ENCODE measurements at places on chromosomes 12 and 14. TPM values are rescaled to one million over a fixed set of nuclear protein-coding genes. Genes with fewer than 3 reads are reported as not detected.

Gene SCNN1A
- total RNA-seq = 1.3 TPM

- no peak overlapping the region for H3K27ac ChIP-seq
- no peaks in the 10 kb centered on the region for H3K36me3 ChIP-seq
- no peaks in the 10 kb centered on the region for H3K4me1 ChIP-seq
- H3K4me3 ChIP-seq = no peak overlapping the region
- DNase-seq = no peak
Measured at GRCh38 chr12:40921563-40922163, 229.4 kb downstream of the CNTN1 start.

DNA sequence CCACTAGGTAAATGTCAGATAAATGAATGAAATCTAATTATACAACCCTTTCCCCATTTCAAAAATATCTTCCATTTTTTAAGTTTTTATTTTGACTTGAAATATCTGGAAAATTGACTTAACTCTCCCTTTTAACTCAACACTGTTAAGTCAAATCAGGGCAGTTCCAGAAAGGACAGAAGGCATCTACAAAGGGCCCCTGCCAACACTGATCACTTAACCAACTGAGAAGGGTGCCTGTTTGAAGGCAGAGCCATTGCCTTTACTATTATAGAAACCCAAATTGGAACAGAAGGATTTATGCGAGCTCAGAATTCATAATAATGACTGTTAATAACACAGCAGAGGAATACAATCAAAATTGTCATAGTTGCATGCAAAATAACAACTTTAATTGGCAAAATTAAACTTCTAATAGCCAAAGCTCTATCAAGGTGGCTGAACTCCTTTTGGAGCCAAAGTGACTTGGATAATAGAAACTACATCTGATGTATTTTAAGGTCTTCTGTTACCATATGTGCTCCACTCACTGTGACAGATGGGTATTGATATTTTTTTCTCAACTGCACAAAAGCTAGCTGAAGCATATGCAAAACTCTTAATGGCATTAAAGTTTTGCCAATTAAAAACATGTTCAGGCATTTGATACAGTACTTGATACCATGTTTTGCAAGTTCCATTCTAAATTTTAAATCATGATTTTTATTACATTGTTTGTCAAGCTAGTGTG is 383.8 kb downstream of the NOVA1 start:
- H3K4me1 ChIP-seq = no peaks in the 10 kb centered on the region
- DNase-seq = no peak

DNA sequence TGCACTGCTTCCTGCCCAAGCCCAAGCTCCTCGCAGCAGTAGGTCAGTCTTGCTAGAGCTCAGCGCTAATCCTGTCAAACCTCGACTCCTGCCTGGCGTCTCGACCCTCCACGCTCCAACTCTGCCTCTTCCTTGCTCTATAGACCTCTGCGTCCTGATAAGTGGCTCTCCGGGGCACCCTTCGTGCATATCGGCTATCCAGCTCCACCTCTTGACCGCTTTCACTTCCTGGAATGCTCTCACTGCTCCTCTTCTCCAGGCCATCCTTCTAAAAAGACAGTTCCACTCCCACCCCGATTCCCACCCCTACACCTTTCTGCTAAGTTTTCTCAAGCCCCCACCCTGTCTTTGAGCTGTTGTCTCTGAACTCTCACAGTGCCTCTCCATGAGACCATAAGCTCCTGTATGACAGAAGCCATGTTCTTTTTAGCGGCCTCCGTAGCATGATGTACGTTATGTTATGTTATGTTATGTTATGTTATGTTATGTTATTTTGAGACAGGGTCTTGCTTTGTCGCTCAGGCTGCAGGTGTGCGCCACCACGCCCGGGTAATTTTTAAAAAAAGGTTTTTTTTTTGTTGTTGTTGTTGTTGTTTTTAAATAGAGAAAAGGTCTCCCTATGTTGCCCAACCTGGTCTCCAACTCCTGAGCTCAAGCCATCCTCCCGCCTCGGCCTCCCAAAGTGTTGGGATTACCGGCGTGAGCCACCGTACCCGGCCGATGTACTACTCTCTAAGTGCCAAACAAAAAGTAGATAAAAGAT is 601 bp downstream of the COX14 start:
- H3K4me1 ChIP-seq = peaks cover 46% of the 10 kb centered on the region
- DNase-seq = no peak
- H3K4me3 ChIP-seq = peak overlapping the region; percentile 93
- peaks cover 31% of the 10 kb centered on the region for H3K36me3 ChIP-seq
- H3K27me3 ChIP-seq = no peaks in the 10 kb centered on the region

DNA sequence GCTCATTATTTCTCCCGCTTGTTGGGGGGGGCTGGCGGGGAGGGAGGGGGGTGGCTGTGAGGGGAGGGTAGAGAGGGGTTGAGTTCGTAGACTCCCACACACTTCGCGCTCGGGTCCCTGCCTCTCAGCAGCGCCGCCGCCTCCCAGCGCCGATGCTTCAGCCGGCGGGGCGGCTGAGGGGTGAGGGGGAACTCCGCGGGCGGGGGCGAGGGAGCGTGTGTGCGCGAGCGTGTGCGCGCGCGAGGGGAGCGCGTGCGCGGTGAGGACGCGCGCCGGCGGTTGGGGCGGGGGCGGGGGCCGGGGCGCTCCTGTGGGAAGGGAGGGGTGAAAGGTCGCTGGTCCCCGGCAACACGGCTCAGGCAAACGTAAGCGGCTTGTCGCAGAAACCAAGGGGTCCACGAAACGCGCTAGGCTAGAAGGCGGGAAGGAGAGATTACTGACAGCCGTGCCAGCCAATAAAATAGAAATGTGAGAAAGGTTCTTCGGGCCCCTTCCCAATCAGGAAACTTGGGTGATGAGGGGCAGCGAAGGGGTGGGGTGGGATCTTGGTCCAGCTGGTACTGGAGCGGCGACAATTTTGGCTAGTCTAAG is 343 bp upstream of the NOVA1 start:
- no peak overlapping the region for H3K27ac ChIP-seq
- H3K4me1 ChIP-seq = no peaks in the 10 kb centered on the region
- H3K36me3 ChIP-seq = no peaks in the 10 kb centered on the region
- H3K4me3 ChIP-seq = no peak overlapping the region
- no peak for DNase-seq

Gene OVCH1
- not detected for total RNA-seq

Gene TROAP
- 79.5 TPM for total RNA-seq

GRCh38 chr12:131204416-131205274 is 250.9 kb downstream of the ADGRD1 start:
- no peaks in the 10 kb centered on the region for H3K27me3 ChIP-seq
- peak; percentile 2 for DNase-seq
- no peak overlapping the region for H3K27ac ChIP-seq
- no peak overlapping the region for H3K4me3 ChIP-seq

Gene MMP17
- total RNA-seq = 1.1 TPM

Gene TXNDC16
- total RNA-seq = 8.8 TPM

Gene PROX2
- total RNA-seq = not detected

Gene FOXG1
- total RNA-seq = not detected

GRCh38 chr12:21300632-21301031 is 34.1 kb downstream of the SLCO1A2 start:
- H3K4me3 ChIP-seq = no peak overlapping the region
- peaks cover 3% of the 10 kb centered on the region for H3K27me3 ChIP-seq
- H3K4me1 ChIP-seq = peaks cover 7% of the 10 kb centered on the region
- H3K36me3 ChIP-seq = no peaks in the 10 kb centered on the region
- DNase-seq = no peak
- H3K27ac ChIP-seq = no peak overlapping the region

GRCh38 chr12:110766311-110767154 is 23.8 kb upstream of the PPP1CC start:
- peaks cover 6% of the 10 kb centered on the region for H3K4me1 ChIP-seq
- no peaks in the 10 kb centered on the region for H3K36me3 ChIP-seq
- no peak overlapping the region for H3K27ac ChIP-seq

DNA sequence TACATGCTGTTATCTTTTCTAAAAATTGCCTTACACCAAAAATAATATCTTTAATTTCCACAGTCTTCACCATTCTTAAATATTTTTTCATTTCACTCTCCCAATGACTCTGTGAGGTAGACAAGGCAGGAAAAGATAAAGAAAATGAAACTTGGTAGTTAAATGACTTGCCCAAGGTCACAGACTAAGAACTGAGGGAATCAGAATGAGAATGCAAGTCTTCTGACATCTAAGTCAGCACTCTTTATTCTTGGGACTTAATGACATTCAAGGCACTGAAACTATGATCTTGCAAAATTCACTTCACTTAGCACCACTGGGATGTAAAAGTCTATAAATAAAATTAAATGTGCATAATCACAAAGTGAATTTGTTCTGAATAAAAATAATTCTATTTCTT is 104.5 kb downstream of the SLC2A13 start:
- H3K4me3 ChIP-seq = no peak overlapping the region
- no peak for DNase-seq
- H3K27ac ChIP-seq = no peak overlapping the region
- peaks cover 3% of the 10 kb centered on the region for H3K4me1 ChIP-seq
- peaks cover 11% of the 10 kb centered on the region for H3K36me3 ChIP-seq
- H3K27me3 ChIP-seq = no peaks in the 10 kb centered on the region

DNA sequence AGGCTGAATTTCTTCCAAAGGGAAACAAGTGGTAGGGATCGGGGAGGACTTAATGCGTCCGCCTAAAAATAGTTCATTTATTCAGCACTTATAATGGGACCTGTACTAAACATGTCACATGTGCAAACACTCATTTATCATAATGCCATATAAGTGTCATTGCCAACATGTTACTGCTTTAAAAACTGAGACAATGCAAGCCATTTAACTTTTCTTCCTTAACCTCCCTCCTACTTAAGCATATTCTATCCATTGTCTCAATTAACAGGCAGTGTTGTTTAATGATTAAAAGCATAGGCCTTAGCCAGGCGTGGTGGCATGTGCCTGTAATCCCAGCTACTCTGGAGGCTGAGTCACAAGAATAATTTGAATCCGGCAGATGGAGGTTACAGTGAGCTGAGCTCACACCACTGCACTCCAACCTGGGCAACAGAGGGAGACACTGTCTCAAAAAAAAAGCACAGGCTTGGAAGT is 13.5 kb upstream of the SCFD1 start:
- peaks cover 49% of the 10 kb centered on the region for H3K36me3 ChIP-seq
- no peak for DNase-seq
- H3K27ac ChIP-seq = no peak overlapping the region
- H3K4me1 ChIP-seq = no peaks in the 10 kb centered on the region
- no peaks in the 10 kb centered on the region for H3K27me3 ChIP-seq
- no peak overlapping the region for H3K4me3 ChIP-seq

- peaks cover 70% of the 10 kb centered on the region for H3K36me3 ChIP-seq
- H3K4me1 ChIP-seq = no peaks in the 10 kb centered on the region
- no peaks in the 10 kb centered on the region for H3K27me3 ChIP-seq
- H3K27ac ChIP-seq = no peak overlapping the region
- no peak overlapping the region for H3K4me3 ChIP-seq
Measured at GRCh38 chr14:73173092-73173735, 36.9 kb downstream of the PSEN1 start.

Gene RHOJ
- total RNA-seq = not detected

Gene CCDC177
- not detected for total RNA-seq

GRCh38 chr12:17137396-17137795 is 531.4 kb upstream of the LMO3 start:
- H3K36me3 ChIP-seq = no peaks in the 10 kb centered on the region
- H3K4me1 ChIP-seq = no peaks in the 10 kb centered on the region
- no peaks in the 10 kb centered on the region for H3K27me3 ChIP-seq
- H3K4me3 ChIP-seq = no peak overlapping the region
- DNase-seq = no peak

DNA sequence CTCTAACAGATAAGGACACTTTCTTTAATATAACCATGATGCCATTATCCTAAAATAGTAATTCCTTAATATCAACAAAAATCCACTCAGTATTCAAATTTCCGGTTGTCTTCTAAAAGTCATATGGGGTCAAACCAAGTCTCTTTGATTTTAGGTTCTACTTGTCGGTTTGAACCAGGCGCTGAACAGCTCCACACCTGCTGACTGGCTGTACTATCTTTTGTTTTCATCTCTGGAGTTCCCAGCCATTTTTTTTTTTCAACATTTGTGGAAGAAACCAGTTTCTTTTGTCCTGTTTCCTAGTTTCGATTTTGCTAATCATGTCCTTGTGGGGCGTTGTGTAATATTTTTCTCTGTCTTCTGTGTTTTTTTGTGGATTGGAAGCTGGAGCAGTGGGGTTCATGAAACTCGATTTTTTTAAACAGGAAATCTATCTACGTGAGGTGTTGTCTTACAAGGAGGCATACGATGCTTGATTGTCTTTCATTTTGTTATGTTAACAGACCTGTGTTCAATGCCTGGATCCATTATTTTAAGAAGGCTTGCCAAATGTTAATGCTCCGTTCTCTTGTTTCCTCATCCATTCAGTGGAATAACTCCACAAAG is 50.2 kb downstream of the FZD10 start:
- H3K36me3 ChIP-seq = no peaks in the 10 kb centered on the region
- no peak for DNase-seq
- no peak overlapping the region for H3K4me3 ChIP-seq
- no peaks in the 10 kb centered on the region for H3K4me1 ChIP-seq

DNA sequence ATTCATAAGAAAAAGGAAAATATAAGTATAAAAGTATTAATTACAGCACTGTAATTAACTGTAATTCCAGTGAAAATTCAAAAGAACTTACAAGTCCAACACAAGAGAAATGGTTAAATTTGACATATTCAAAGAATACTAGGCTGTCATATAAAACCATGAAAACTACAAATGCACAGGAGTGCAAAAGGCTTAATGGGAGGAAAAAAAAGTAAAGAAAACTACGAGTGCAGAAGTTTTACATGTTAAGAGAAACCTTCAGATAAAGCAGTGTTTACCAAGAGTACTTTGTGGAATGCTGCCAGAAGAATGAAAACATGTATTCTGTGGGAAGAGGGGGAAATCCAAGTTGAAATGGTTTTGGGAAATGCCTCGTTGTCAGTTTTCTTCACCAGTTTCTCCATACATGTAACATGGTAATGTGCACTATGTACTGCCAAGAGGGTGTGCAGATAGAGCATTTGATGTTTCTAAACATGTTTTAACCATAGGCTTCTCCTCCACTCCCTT is 9.1 kb downstream of the HEATR5A start:
- no peak for DNase-seq
- no peaks in the 10 kb centered on the region for H3K27me3 ChIP-seq
- H3K36me3 ChIP-seq = no peaks in the 10 kb centered on the region
- H3K27ac ChIP-seq = no peak overlapping the region

DNA sequence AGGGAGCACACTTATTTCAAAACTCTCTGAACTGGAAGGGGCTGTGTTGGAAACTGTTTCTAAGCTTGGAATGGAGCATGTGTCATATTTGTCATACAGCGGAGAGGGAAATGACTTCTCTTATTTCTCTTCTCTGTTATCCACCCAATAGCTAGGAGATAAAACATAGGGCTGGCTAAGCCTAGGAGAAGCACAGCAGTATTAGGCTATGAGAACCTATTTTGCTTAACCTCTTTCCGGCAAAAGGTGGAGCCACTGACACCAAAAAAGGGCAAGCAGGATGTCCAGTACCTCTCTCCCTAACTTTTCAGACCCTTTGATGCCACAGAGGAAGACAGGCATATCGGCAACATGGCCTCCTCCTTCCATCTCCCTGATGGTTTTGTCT is 148.3 kb downstream of the CRADD start:
- H3K27me3 ChIP-seq = no peaks in the 10 kb centered on the region
- peaks cover 2% of the 10 kb centered on the region for H3K4me1 ChIP-seq
- DNase-seq = no peak
- no peak overlapping the region for H3K27ac ChIP-seq
- H3K4me3 ChIP-seq = no peak overlapping the region

Gene UNC119B
- total RNA-seq = 23.6 TPM
